CD4-positive, alpha-beta T cell treated with Interleukin-6 for 4 hours (primary cell): ENCODE measurements at places on chromosomes 7 and 10.

- no peak for DNase-seq
Measured at GRCh38 chr10:82621680-82622079, 746.7 kb downstream of the NRG3 start.

DNA sequence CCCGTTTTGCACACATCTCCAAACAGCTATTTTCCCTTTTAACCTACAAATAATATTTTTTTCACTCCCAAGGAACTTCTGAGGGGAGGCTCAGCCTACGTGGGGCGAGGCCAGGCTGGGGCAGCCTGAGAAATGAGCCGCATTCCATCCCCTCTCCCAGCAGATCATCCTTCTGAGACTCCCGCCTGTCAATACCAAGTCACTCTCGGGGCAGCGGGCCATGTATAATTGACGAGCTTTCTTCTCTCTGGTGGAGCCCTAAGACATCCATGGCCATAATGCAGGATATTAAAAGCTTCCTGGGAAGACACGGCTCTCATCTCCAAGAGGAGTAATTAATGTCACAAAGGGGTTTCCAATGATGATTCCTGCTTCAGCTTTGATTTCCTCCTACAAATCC is 37.8 kb upstream of the CHST15 start:
- no peak for DNase-seq

GRCh38 chr10:114173603-114173920 is 441 bp downstream of the CCDC186 start:
- DNase-seq, result no peak

DNA sequence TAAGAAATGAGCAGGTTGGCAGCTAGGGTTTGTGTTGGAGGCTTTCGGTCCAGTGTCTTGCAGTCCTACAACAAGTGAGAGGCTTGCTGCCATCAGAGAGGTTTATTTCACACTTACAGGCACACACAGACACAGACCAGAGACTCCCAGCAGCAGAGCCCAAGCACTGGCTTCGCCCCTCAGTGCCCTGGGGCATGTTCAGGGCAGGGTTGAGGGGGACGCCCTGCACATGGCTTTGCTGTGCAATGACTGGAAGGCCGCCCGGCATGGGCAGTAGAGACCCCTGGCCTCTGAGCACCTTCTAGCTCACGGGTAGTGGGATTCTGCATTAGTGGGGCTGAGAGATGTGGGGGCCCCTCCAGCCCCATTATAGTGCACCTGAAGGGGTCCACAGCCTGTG is 3.8 kb downstream of the SPRN start:
- no peak for DNase-seq

DNA sequence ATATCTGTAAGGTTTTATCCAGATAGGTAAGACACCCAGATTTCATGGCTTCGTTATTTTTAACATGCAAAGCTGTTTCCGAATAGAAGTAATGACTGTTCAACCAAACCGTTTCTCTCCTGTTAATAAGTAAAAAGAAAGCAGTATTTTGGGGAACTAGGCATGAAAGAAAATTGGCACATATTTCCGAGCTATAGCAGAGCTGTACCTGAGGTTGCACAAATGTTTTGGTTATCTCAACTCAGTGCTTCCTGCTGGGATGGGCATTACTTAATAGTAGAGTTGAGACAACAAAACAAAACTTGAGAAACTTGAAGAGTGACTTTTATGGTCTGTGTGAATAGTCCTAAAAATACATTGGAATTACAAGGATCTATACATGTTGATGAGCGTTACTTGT is 564.3 kb upstream of the SORCS1 start:
- no peak for DNase-seq

DNA sequence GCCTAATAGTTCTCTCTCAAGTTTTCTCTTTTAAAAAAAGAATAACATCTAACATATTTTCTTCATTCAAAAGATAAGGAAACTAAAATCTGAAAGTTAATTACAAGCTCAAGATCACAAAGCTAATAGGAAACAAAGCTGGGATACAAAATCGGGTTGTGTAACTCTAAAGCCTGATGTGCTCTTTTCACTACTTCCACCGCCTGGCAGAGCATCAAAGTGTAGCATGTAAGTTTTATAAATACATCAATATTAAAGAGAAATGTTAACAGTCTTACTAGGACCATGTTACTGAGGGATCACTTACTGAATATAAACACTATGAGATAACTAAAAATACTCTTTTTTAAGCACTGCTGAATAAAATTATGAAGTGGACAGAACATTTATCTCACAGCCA is 97.2 kb downstream of the KMT2C start:
- no peak for DNase-seq

DNA sequence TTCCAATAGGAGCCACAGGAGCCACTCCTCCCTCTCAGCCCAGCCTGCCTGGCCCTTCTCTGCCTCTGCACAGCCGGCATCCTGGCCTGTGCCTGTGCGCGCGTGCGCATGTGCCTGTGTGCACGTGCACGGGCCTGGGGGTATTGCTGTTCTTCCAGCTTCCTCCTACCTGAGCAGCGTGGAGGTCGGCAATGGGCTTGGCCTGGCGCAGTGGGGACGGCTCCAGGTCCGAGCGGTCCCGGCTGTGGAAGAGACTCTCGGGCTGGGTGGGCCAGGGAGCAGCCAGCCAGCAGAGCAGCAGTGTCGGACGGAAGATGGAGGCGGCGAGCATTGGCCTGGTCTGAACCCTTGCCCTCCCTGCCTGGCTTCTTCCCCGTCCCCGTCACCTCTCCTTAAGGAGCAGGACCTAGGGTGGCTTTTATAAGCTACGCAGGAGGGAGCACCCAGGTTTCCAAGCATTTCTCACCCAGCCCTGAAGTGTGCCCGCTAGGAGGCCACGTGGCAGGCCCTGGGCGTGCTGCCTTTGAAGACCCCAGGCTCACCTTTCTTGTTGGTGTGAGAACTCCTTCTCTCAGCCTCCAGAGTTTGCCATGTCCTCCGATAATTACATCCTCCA is at the start of gene MMP21:
Gene MMP21, minus strand, starts transcription at position 331 of the 616 bp plus-strand sequence. Its CDS starts 0 bp downstream, at position 331.
- no peak for DNase-seq

DNA sequence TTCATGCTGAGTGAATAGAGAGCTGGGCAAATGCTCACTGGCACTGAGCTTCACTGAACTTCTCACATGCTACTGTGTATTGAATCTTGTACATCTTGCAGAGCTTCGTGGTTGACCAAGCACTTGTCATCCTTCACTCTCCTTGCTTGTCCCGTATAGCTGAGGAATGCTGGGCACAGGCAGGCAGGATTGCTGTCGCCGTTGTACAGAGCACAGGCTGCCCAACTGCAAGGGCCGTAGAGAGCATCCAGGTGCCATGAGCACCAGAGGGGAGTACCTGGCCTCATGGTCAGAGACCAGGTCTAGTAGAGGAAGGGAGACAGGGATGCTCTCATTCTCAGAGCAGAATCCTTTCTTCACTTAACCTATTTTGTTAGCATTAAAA is 99.8 kb upstream of the RET start:
- no peak for DNase-seq

DNA sequence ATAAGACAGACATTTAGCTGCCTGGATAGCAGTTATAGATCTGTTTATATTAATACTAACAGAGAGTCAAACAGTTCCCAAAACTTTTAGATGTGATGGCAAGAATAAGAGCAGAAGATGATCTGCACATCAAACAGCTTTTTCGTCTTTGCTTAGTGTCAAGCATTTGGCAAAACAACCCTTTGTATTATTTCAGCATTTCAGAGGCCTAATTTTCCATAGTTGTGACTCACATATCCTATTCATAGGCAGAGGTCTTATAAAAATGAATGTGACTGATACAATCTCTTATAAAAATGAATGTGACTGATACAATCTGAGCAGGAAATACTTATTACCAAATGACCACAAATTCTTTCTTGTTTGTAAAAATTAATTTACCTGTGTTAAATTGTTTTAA is 71.2 kb downstream of the LRRTM3 start:
- DNase-seq, result no peak

- no peak for DNase-seq
Measured at GRCh38 chr10:73655257-73655989, 406 bp downstream of the SYNPO2L start.
